ENCODE measurements at places on chromosomes 4 and X. TPM values are rescaled to one million over a fixed set of nuclear protein-coding genes. Genes with fewer than 3 reads are reported as not detected.

The MAOB gene
- 86.5 TPM for total RNA-seq

The NIPAL1 gene
- total RNA-seq = 1.2 TPM

DNA sequence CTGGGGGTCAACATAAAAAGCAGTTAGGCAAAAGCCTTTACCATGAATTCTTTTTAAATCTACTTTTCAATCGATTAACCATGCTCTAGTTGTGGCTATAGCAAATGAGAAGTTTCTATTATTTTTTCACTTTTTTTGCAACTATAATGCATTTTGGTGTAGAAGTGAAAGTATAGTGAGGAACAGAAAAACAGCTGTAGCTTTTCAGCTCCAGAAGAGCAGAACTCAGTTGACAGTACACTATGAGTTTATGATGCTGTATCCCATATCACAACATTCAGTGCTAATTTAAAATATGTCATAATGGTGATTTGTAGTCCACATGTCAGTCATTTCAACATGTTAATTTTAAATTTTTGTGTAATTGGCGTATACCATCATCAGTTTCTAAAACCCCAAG lies 8.7 kb upstream of the MUC7 start:
- no peaks in the 10 kb centered on the region for H3K27me3 ChIP-seq
- H3K27ac ChIP-seq = no peak overlapping the region
- no peaks in the 10 kb centered on the region for H3K4me1 ChIP-seq
- H3K36me3 ChIP-seq = no peaks in the 10 kb centered on the region

The MAP9 gene
- total RNA-seq = 8.4 TPM

GRCh38 chrX:121301356-121301755 lies 253.9 kb downstream of the GLUD2 start:
- no peaks in the 10 kb centered on the region for H3K36me3 ChIP-seq
- DNase-seq = no peak
- H3K4me1 ChIP-seq = no peaks in the 10 kb centered on the region
- H3K4me3 ChIP-seq = no peak overlapping the region

The TMEM165 gene
- 164 TPM for total RNA-seq
